Activated CD4-positive, alpha-beta T cell treated with anti-CD3 and anti-CD28 coated beads for 36 hours (primary cell): ENCODE measurements at places on chromosomes 12 and 14. TPM values are rescaled to one million over a fixed set of nuclear protein-coding genes. Genes with fewer than 3 reads are reported as not detected.

GRCh38 chr14:101087614-101088394 lies 184.3 kb upstream of the RTL1 start:
- H3K27ac ChIP-seq = no peak overlapping the region
- H3K36me3 ChIP-seq = no peaks in the 10 kb centered on the region
- no peaks in the 10 kb centered on the region for H3K4me1 ChIP-seq
- H3K4me3 ChIP-seq = no peak overlapping the region
- H3K27me3 ChIP-seq = peaks cover 6% of the 10 kb centered on the region
- no peak for DNase-seq

DNA sequence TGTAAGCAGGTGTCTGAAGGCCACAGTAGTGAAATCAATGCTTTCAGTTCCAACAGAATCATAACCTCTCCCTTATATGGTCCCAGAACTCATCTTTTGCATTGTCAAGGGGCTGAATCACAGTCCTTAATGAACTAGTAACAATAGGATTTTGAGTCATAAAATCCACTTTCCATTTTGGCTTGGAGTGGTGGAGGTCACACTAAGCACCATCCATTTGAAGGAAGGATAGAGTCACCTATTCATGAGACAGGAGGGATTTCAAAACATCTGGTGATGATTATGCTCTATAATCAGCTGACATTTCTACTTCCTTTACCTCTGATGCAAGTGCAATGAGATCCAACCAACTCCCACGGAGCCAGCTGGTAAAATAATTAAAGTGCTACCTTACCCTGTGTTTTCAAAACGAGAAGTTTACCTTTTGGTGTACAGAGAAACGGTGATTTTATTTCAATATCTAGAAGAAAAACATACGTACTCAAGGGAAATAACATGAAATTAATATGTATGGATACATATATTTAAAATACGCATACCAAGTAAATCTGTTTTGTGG lies 59.1 kb downstream of the TMEM132D start:
- no peaks in the 10 kb centered on the region for H3K4me1 ChIP-seq
- H3K27me3 ChIP-seq = no peaks in the 10 kb centered on the region
- no peak overlapping the region for H3K27ac ChIP-seq
- no peak overlapping the region for H3K4me3 ChIP-seq
- no peak for DNase-seq
- H3K36me3 ChIP-seq = no peaks in the 10 kb centered on the region

DNA sequence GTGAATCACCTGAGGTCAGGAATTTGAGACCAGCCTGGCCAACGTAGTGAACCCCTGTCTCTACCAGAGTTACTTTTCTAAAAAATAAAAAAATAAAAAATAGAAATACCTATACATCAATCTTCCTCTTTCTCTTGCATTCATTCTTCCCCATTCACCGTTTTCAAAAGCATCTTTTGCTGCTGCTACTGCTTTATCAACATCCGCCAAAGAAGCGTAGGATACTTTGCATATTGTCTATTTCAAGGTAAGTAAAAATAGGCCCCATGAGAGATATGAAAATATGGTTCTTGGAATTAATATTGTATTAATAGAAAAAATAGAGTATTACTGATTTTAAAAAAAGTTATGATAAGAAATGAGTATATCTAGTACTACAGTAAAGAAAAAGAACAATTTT lies 32.3 kb downstream of the ALDH1L2 start:
- H3K27me3 ChIP-seq = peaks cover 4% of the 10 kb centered on the region
- DNase-seq = no peak
- H3K36me3 ChIP-seq = peaks cover 8% of the 10 kb centered on the region
- H3K4me3 ChIP-seq = no peak overlapping the region
- H3K4me1 ChIP-seq = peaks cover 1% of the 10 kb centered on the region
- H3K27ac ChIP-seq = no peak overlapping the region

Gene DDN
- 0.61 TPM for total RNA-seq

GRCh38 chr12:84964048-84964447 lies 51.4 kb upstream of the SLC6A15 start:
- peaks cover 3% of the 10 kb centered on the region for H3K27me3 ChIP-seq
- no peaks in the 10 kb centered on the region for H3K4me1 ChIP-seq
- no peak overlapping the region for H3K4me3 ChIP-seq
- no peak for DNase-seq
- H3K36me3 ChIP-seq = no peaks in the 10 kb centered on the region

Gene FSCB
- total RNA-seq = not detected

Gene B4GALNT1
- 1.4 TPM for total RNA-seq

Gene NDUFA12
- total RNA-seq = 135 TPM

DNA sequence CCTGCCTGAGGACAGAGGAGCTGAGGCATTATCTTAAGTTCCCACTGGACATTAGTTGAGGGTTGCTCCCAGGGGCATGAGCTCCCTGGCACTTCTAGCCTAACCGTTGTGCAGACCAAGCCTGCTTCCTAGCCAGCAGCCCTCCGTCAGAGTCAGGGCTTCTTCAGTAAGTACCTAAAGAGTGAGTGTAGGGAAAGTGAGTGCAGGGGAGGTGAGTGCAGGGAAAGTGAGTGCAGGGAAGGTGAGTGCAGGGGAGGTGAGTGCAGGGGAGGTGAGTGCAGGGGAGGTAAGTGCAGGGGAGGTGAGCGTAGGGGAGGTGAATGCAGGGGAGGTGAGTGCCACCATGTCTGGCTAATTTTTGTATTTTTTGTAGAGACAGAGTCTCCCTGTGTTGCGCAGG lies 190.5 kb downstream of the ESRRB start:
- no peak overlapping the region for H3K27ac ChIP-seq
- no peak for DNase-seq
- H3K27me3 ChIP-seq = peaks cover 2% of the 10 kb centered on the region

Gene INHBE
- total RNA-seq = 1.5 TPM

- H3K4me1 ChIP-seq = peaks cover 39% of the 10 kb centered on the region
- H3K4me3 ChIP-seq = no peak overlapping the region
- peak; percentile 93 for DNase-seq
- H3K36me3 ChIP-seq = no peaks in the 10 kb centered on the region
- peak overlapping the region; percentile 59 for H3K27ac ChIP-seq
- peaks cover 5% of the 10 kb centered on the region for H3K27me3 ChIP-seq
Observed at GRCh38 chr14:65927931-65928356, 515.4 kb downstream of the FUT8 start.

DNA sequence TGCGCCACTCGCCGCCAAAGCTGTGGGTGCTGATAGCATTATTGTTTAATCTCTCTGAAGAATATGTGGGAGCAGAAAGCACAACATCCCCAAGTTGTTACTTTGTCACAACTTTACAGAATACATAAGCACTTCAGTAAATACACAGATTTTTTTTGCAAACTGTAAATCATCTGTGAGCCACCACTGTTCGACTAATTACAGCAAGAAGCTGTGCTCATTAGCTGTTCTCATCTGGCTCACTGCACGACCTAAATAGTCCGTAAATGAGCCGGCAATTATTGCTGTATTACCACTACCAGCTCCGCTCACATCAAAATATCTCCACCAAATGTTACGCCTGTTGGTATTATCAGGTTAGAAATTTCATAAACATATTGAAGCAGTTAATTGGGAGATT lies 228.9 kb upstream of the PRKD1 start:
- H3K27ac ChIP-seq = no peak overlapping the region
- DNase-seq = no peak
- H3K36me3 ChIP-seq = no peaks in the 10 kb centered on the region
- H3K27me3 ChIP-seq = no peaks in the 10 kb centered on the region

Gene SLCO1B1
- not detected for total RNA-seq

DNA sequence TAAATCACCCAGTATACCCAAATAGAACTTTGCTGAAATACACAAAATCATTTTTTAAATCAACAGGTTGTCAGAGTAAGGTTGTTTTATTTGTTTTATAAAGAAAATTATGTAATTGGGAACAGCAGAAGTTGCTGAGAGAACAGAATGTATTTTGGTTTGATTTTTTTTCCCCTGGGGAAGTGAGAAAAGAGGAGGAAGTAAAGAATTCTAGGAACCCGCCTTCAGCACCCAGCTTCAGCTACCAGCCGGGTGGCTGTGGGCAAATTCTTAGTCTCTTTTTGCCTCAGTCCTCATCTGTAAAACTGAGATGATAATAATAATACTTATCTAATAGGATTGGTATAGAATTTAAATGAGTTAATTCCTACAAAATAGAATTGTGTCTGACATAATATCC lies 119.4 kb downstream of the SRGAP1 start:
- H3K4me3 ChIP-seq = no peak overlapping the region
- H3K27me3 ChIP-seq = no peaks in the 10 kb centered on the region
- H3K27ac ChIP-seq = no peak overlapping the region
- no peak for DNase-seq
- H3K36me3 ChIP-seq = no peaks in the 10 kb centered on the region

- no peaks in the 10 kb centered on the region for H3K36me3 ChIP-seq
- no peaks in the 10 kb centered on the region for H3K27me3 ChIP-seq
- no peak for DNase-seq
- no peak overlapping the region for H3K4me3 ChIP-seq
Observed at GRCh38 chr12:2306012-2306411, 253.2 kb downstream of the CACNA1C start.

Gene BICDL1
- 132 TPM for total RNA-seq

- H3K27ac ChIP-seq = no peak overlapping the region
- H3K36me3 ChIP-seq = peaks cover 14% of the 10 kb centered on the region
- H3K4me3 ChIP-seq = no peak overlapping the region
- H3K4me1 ChIP-seq = peaks cover 41% of the 10 kb centered on the region
- no peaks in the 10 kb centered on the region for H3K27me3 ChIP-seq
Observed at GRCh38 chr14:92035890-92036289, 4.0 kb downstream of the TRIP11 start.

- H3K4me1 ChIP-seq = no peaks in the 10 kb centered on the region
- H3K4me3 ChIP-seq = no peak overlapping the region
- H3K27ac ChIP-seq = no peak overlapping the region
- H3K36me3 ChIP-seq = no peaks in the 10 kb centered on the region
- no peak for DNase-seq
Observed at GRCh38 chr12:83313827-83314226, 627.1 kb downstream of the TMTC2 start.

GRCh38 chr14:81031488-81031887 lies 76.1 kb downstream of the TSHR start:
- no peaks in the 10 kb centered on the region for H3K36me3 ChIP-seq
- H3K27ac ChIP-seq = no peak overlapping the region
- H3K4me3 ChIP-seq = no peak overlapping the region
- peaks cover 5% of the 10 kb centered on the region for H3K27me3 ChIP-seq

DNA sequence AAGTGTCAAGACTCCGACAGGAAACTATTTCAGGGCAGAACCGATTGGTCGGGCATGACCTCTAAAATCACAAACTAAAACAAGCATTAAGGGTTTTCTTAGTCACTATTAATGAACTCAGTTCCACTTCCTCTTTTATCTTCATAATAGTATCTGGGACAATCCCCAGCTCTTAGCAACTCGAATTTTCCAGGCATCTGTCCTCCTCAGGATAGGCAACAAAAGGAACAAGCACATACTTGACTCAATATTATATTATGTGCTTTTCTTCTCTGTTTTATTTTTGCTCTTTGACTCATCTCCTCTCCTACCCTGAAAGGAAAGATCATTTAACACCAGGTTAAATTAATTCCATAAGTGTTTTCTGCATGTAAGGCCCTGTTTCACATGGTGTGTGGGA lies 638.3 kb upstream of the TBX3 start:
- no peak for DNase-seq
- no peak overlapping the region for H3K4me3 ChIP-seq
- no peaks in the 10 kb centered on the region for H3K36me3 ChIP-seq
- no peak overlapping the region for H3K27ac ChIP-seq
- H3K4me1 ChIP-seq = no peaks in the 10 kb centered on the region

DNA sequence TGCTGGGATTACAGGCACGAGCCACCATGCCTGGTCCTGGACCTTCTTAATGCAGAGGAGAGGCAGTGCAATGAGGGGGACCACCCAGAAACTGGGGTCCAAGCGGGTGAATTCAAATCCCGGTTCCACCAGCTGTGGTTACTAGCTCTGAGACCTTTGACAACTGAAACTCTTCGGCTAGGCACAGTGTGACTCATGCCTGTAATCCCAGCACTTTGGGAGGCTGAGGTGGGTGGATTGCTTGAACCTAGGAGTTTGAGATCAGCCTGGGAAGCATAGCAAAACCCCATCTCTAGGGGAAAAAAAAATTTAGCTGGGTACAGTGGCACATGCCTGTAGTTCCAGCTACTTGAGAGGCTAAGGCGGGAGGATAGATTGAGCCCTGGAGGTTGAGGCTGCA lies 5.0 kb upstream of the CD4 start:
- DNase-seq = no peak
- H3K36me3 ChIP-seq = no peaks in the 10 kb centered on the region
- H3K27ac ChIP-seq = no peak overlapping the region
- H3K27me3 ChIP-seq = no peaks in the 10 kb centered on the region
- no peak overlapping the region for H3K4me3 ChIP-seq

- peaks cover 1% of the 10 kb centered on the region for H3K36me3 ChIP-seq
- no peak overlapping the region for H3K27ac ChIP-seq
- no peak overlapping the region for H3K4me3 ChIP-seq
- no peaks in the 10 kb centered on the region for H3K4me1 ChIP-seq
- DNase-seq = no peak
- H3K27me3 ChIP-seq = no peaks in the 10 kb centered on the region
Observed at GRCh38 chr14:38047195-38047902, 160.4 kb upstream of the SSTR1 start.

Gene KRT80
- not detected for total RNA-seq

DNA sequence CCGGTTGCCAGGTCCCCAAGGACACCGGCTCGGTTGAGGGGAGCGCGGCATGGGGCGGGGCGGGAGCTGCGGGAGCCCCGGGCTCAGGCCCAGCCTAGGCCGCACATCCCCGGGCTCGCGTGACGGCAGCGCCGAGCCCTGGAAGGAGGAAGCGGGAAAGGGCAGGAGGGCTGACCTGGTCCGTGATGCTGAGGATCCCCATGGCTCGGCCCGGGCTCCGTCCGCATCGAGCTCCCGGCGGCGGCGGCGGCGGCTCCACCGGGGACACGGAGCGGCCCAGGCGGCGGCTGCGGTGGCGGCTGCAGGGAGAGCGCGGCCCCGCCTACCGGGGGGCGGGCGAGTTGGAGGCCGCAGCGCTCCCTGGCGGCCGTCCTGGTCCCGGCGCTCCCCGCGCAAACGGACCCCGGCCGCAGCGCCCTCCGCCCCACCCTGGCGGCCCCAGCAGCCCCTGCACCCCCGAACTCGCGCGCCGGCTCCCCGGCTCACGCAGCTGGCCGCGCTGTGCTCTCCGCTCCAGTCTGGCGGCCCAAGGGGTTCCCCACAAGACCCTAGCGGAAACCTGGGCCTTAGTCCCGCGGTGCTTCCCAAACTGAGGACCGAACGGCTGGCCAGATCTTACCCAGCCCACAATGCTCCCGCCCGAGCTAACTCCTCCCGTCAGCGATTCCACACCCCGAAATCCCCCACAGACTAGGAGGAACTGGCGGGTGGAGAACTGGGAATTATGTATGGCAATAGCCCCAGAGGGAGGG lies at the start of gene ANKRD52:
TSS of gene ANKRD52 (minus strand) at position 317 of the 752 bp plus-strand sequence. CDS start at position 202, 115 bp downstream.
- peaks cover 16% of the 10 kb centered on the region for H3K4me1 ChIP-seq
- peaks cover 9% of the 10 kb centered on the region for H3K36me3 ChIP-seq
- DNase-seq = peak; percentile 90
- peak within 1 kb of the TSS; percentile 72 for H3K27ac ChIP-seq

DNA sequence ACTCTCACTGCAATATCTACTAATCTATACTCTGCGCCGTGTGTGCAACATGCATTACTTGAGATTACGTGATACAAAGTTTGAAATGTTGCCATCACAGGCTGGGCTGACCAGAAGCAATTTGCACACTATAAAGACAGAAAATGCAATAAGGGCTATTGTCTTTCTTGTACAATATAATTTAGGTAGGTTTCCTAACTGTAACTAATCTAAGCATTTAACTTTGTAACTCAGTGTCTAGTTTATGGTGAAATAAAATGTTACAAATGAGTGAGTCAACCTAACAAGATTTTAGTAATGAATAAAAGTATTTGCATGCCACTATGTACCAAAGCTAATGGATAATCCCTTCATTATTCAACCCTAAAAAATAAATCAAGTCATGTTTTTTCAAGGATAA lies 57.8 kb downstream of the LRP6 start:
- H3K27ac ChIP-seq = no peak overlapping the region
- peaks cover 4% of the 10 kb centered on the region for H3K36me3 ChIP-seq

Gene SEC23A
- total RNA-seq = 49.6 TPM
